ENCODE measurements at places on chromosomes 4 and X.

DNA sequence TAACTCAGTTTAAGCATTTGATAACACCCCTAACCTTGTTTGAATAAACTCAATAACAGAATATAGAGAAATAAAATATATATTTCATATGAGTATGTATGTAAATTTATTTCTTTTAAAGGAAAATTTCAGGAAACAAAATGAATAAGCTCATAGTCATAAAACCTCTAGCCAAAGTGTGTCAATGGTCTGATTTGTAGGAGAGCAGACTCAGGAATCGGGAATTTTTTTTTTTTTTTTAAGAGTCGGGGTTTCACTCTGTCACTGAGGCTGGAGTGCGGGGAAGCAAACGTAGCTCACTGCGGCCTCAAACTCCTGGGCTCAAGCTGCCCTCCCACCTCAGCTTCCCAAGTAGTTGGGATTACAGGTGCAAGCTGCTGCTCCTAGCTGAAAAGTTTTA lies 2.4 kb downstream of the PKD2 start:
- DNase-seq: no peak

DNA sequence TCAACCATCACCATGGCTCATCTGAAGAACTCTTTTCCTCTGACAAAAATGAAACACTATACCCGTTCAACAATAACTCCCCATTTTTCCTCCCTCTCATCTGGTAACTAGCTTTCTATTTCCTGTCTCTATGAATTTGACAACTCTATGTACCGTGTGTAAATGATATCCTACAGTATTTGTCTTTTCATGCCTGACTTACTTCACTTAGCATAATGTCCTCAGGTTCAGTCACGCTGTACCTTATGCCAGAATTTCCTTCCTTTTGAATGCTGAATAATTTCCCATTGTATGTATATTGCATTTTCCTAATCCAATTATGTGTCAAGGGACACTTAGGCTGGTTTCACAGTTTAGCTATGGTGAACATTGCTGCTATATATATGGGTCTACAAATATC lies 18.2 kb downstream of the MAGEA9 start:
- no peak for DNase-seq

- DNase-seq: peak; percentile 3
Measured at GRCh38 chrX:30888526-30889146, 418 bp downstream of the TAB3 start.

- DNase-seq: no peak
Measured at GRCh38 chrX:477441-478012, 90.8 kb upstream of the PPP2R3B start.

GRCh38 chr4:25915353-25915705 lies 1.3 kb downstream of the SMIM20 start:
- no peak for DNase-seq

- DNase-seq: no peak
Measured at GRCh38 chr4:42078184-42078801, 74.2 kb downstream of the BEND4 start.

- no peak for DNase-seq
Measured at GRCh38 chrX:124407226-124407625, 60.9 kb downstream of the SH2D1A start.

DNA sequence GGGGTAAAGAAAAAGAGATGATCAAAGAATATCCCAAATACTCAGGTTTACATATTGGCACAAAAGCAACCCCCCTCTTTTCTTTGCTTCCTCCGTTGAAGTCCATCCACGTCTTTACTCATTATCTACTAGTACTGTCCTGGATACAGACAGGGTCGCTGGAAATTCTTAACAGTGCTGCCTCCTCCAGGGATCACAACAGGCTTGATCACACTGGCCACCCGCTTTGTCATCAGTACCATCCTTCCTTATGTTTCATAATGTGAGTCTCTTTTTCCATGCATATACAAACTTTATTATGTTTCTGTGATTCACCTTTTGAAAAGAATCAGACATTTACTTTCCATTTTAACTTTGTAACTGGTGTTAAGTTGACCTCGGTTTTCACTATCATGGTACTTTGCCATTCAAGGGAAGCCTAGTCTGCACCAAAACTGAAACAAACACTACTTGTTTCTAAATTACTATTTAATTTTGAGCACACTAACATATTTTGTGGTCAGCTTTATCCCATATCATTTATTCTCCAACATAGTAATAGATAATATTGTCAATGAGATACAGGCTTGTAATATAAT lies 387.5 kb upstream of the PPP1R2C start:
- DNase-seq: no peak

GRCh38 chr4:25773358-25773757 lies 89.4 kb downstream of the SEL1L3 start:
- no peak for DNase-seq

- DNase-seq: no peak
Measured at GRCh38 chr4:99121008-99121407, 23.1 kb downstream of the ADH4 start.

GRCh38 chr4:154014407-154015321 lies 225.8 kb upstream of the SFRP2 start:
- DNase-seq: peak; percentile 64

- no peak for DNase-seq
Measured at GRCh38 chrX:70488856-70489255, 44.2 kb downstream of the DLG3 start.

DNA sequence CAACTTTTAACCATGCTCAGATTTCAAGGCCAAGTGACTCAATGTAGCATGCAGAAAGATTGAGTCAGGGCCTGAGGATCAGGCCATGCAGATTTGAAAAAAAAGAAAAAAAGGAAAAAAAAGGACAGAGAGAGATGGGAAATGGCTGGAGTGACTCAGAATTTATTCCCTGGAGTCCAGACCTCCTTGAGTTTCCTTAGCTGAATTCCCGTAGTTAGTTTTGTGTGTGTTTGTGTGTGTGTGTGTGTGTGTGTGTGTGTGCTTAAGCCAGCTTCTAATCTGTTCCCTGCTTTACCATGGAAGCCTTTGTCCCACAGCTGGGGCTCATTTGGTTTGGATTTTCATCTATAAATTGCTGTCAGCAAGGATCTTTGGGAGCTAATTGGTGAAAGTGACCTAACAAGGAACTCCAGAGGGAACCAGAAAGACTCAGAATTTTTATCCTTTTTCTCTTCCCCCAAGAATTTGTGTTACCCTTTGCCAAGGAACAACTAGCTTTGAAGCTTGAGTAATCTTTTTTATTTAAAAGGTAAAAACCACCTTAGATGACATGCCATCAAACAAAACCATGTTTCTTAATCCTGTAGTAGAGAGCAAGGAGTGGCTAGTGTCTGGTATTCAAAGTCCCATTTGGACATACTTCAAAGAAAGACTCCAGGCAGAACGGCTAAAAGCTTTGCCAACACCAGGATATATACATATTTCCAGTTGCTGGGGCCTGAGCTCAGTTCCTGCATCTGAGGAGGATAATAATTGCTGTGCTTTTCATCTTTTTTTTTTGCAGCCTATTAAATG lies 109.0 kb upstream of the DDIT4L start:
- peak; percentile 68 for DNase-seq

- DNase-seq: no peak
Measured at GRCh38 chr4:130056286-130056685, 960.3 kb downstream of the C4orf33 start.

- no peak for DNase-seq
Measured at GRCh38 chrX:23930894-23931604, 23.2 kb downstream of the CXorf58 start.

GRCh38 chr4:123299212-123299691 lies 97.3 kb upstream of the SPRY1 start:
- DNase-seq: peak; percentile 90

DNA sequence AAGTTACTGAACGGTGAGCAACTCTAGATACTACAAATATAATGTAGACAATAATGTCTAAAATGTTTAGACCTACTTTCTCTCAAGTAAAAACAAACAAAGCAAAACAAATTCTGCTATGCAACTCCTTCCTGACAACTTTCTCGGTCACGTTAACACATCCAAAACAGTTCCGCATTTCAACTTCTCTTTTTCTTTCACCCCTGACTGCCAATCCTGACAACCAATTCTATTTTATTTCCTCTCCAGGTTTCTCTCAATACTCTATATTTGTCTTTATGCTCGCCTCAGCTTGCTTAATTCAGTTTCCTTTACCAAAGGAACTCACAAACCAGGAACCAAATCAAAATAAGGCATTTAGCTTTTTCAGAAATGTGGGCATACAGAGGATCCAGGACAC lies 513.0 kb downstream of the FSTL5 start:
- DNase-seq: no peak

GRCh38 chr4:38950159-38950558 lies 82.0 kb downstream of the TMEM156 start:
- DNase-seq: no peak

GRCh38 chr4:150209140-150209829 lies 131.0 kb downstream of the DCLK2 start:
- DNase-seq: peak; percentile 5

DNA sequence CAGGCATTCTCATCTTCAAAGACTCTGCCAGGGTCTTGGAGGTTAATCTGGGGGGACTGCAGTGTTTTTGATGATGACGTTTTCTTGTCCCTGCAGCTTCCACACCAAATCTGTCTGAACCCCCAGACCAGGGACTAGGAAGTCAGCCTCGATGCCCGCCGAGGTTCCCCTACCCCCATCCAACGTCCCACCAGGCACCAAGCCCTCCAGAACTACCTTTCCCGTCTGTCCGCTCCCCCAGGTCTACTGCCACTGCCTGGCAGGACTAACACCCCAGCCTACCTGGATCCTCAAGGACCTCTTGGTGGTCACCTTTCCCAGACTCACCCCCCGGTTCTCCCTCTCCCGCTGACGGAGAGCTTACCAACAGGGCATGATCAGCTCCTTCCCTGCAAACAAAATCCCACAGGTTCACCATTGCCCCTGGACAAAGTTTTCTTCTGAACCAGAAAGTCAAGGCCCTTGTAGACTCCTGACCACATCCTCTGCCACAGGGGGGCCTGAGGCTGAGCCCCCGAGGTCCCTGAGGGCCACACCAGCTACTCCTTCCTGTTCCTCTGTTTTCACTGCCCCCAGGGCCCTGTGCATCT lies 40.9 kb downstream of the HMX1 start:
- DNase-seq: no peak

- DNase-seq: no peak
Measured at GRCh38 chrX:30822068-30822681, 66.9 kb downstream of the TAB3 start.

GRCh38 chrX:109812236-109812635 lies 79.2 kb upstream of the ACSL4 start:
- DNase-seq: no peak

DNA sequence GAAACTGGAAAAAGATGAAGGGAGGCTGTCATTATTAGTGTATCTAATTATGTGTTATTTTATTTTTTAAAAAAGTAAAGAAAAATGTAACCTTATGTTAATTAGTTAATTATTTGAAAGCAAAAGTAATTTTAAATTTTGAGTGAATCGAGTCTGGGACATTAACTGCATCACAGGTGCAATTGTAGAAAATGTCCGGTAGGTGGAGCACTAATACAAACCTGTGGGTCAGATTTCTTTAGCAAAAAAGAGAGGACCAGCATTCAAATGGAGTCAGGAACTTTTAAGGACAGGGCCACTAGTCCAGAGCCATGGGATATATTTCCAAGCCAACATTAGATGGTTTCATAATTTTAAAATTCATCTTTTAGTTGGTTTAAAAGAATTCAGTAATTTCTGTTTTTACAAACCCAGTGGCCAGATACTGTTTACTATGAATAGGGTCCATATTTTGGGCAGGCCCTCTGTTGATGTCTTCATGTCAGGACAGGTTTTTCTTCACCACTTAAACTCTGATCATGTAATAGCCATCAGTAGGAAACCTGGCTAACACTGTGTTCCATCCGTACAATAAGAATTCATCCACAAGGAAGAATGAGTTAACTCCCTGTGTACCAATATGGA lies 27.2 kb downstream of the BST1 start:
- peak; percentile 22 for DNase-seq

DNA sequence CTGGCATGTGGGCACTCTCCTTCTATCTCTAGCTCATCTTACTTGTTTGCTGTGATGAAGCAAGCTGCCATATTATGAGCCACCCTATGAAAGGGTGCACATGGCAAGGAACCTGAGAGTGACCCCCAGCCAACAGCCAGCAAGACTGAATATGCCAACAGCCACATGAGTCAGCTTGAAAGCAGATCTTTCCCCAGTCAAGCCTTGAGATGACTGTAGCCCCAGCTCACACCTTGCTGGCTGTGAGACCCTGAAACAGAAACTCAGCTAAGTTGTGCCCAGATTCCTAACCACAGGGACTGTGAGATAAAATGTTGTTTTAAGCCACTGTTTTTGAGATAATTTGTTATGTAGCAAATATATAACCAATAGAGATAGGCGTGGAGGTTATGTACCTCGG lies 36.2 kb downstream of the KDM5C start:
- no peak for DNase-seq

DNA sequence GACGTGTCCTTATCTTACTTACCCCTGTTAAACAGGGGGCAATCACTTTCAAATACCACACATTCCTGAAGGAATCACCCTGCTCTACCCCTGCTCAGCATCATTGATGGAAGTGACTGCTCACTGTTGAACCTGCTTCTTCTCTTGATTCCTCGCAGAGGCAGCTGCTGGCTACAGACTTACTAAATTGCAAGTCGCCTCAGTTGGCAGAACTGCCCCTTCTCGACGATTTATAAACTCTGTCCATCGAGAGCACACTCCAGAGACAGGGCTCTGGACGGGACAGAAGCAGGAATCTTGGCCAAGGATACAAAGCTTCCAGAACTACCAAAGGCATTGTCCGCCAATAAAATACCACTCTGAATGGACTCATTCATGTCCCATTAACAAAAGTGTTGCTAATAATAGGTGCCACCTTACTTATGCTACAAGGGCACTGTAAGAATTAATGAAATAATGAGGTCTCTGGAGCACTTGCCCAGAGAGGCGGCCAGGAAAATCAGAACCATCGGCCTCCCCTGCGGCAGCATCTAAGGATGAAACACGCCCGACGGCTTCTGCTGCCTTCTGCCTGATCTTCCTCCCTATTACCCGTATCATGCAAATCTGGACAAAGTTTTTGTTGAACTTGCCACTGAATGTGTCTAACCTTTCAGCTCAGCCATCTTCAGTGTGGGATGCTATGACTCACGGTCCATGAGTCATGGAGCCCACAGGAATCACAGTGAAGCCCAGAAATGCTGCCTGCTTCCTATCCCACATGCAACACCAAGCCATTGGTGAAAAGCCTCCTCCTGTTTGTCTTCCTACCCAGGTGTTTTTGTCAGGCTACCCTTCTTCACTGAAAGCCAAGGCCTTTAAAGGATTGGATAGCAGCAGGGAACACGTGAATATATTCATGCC lies 164.9 kb downstream of the MAML3 start:
- no peak for DNase-seq

- no peak for DNase-seq
Measured at GRCh38 chr4:184898793-184899192, 73.0 kb upstream of the ACSL1 start.

DNA sequence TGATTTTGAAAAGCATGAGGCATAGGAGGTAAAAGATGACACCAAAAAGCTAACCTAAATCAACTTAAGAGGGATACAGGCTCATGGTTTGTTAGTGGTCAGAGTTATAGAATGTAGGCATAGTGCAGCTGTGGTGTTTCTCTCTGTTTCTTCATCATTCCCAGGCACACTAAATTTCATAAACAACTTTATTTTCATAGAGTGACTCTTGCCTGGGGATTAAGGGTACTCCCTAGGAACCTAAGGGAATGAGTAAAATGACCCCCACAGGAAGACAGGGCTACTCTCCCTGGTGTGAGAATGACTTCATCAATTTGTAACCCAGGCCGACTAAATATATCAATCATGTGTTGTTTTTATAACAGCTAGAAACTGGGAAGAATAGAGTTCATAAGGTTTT lies 11.1 kb downstream of the FABP2 start:
- no peak for DNase-seq

- no peak for DNase-seq
Measured at GRCh38 chr4:154489558-154490233, 1.9 kb downstream of the DCHS2 start.
